Activated T-helper 9 cell treated with anti-CD3 and anti-CD28 coated beads, Interleukin-2, amount 50 U/mL, for 16 hours (primary cell): ENCODE measurements at places on chromosomes 4 and X.
A peak's percentile ranks its signal among the peaks of the same experiment; 100 is the strongest.

- no peak for DNase-seq
These were observed 41.8 kb downstream of the GPC4 start for GRCh38 chrX:133373386-133374079.

- DNase-seq = no peak
These were observed 105.9 kb upstream of the SLC7A11 start for GRCh38 chr4:138348055-138348454.

- DNase-seq = peak; percentile 81
These were observed at the start of gene MRPL1 for GRCh38 chr4:77862478-77863216. MRPL1 (plus strand) TSS chr4:77862830; CDS start chr4:77862849, 19 bp downstream.

DNA sequence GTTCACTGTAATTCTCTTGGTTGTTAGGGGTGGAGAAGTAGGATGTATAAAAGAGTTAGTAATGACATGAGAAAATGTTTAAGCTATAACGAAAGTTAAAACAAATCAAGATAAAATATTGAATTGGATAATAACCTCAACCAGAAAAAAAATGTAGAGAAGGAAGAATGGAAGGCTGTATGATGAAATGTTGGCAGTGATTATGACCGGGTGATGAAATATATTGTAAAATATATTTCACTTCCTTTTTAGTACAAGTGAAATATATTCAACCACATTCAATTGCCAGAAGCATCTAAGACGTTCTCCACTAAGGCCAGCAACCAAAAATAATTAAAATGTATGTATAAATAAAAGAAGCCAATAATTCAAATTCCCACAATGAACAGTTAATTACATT is 309.3 kb upstream of the FGF13 start:
- DNase-seq = no peak

GRCh38 chr4:159271856-159272255 is 169.0 kb downstream of the RAPGEF2 start:
- DNase-seq = no peak

GRCh38 chr4:158715802-158716201 is 7.4 kb downstream of the PPID start:
- DNase-seq = no peak
